ENCODE measurements at places on chromosomes 16 and 17.
A peak's percentile ranks its signal among the peaks of the same experiment; 100 is the strongest.

DNA sequence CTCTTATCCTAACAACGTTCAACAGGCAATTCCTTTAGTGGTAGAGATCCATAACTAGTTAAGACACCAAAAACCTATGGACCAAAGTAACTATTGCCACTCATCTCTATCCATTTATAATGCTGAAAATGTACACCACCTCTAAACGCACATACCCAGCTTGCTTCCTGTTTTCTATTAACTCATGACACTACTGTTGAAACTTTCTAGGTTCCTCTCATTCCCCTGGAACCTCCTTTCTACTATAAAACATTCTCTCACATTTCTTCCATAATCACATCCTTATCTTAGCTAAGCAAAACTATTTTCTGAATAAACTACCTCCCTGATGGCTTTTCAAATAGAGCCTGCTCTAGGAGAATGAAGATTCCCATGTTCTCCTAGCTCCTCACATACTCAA, 42.9 kb upstream of the KSR1 start:
- DNase-seq, result no peak

- DNase-seq, result no peak
Observed at GRCh38 chr17:8598913-8599312, 31.6 kb downstream of the MYH10 start.

DNA sequence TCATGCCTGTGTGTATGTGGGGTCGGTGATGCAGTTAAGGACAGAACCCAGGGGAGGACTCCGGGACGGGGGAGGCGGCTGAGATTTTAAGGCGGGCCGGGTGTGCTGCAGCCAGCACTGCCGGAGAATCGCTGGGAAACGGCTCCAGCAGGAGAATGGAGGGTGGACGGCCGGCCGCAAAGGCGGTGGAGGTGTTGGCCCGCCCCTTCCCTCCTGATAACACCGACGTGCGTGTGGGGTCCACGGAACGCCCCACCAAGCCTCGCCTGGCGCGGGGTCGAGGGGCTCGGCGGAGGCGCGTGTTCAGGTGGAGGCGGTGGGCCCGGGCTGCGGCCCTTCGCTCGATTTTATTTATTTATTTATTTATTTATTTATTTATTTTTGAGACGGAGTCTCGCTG, 633 bp downstream of the ZNF843 start:
- DNase-seq, result no peak

DNA sequence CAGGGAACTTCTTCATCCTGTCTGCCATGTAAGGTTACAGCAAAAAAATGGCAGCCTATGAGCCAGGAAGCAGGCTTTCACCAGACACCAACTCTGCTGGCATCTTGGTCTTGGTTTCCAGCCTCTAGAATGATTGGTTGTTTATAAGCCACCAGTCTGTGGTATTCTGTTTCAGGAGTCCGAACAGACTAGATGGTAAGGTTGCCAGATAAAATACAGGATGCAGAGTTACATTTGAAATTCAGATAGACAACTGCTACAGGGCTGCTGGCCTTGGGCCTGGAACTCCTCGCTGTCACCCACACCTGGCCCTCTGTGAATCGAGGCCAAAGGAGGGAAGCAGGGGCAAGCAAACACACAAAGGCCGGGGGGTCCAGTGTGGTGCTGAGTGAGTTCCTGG, 478.8 kb upstream of the CCL2 start:
- DNase-seq, result no peak

GRCh38 chr16:66842765-66843164, 1.4 kb upstream of the CA7 start:
- no peak for DNase-seq

DNA sequence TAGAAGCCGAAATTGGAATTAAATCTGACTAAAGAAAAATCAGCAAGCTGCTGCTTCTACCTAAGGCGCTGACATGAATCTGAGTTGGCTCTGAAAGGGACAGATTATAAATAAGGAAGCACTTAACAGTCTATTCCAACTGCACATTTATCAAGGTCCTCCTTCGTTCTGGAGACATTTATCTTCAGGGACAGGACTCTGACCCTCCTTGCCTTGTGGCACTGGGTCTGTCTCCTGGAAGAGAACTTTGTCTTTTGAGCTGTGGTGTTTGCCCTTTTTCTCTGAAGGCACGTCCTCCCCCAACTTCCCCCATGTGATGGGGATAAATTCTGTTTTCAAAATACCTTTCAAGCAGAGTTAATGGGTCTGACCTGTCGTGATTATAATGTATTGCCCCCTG, 47.0 kb upstream of the MARCHF10 start:
- no peak for DNase-seq

DNA sequence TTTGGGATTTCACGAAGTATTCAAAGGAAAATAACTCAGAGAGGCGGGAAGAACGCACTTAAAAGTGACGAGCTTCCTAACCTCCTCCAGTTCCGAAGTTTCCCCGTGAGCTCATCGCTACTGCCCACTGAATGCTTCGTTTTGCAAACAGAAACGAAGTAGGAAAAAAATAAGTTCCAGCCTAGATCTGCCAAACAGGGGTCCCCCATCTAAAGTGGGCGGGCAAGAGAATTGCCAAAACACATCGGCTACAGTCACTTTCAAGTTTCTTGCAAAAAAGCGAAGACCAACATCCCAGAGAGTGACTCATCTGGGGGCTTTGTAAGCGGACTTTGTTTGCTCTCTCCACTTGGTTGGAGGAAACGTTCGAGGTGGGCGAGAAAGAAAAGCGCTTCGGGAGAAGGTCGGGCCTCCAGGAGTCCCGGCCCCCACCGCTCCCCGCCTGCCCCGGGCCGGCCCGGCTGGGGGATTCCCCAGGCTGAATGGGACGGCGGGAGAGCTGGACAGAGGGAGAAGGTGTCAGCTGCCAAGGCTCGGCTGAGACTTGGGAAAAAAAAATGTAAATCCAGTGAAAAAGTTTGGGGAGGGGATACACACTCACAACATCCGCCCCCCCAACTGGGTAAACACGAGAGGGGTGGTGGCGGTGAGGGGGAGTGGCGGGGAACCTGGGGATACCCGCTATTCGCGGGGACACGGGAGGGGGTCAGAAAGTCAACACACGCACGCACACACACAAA, 1.0 kb downstream of the VEZF1 start:
- no peak for DNase-seq

DNA sequence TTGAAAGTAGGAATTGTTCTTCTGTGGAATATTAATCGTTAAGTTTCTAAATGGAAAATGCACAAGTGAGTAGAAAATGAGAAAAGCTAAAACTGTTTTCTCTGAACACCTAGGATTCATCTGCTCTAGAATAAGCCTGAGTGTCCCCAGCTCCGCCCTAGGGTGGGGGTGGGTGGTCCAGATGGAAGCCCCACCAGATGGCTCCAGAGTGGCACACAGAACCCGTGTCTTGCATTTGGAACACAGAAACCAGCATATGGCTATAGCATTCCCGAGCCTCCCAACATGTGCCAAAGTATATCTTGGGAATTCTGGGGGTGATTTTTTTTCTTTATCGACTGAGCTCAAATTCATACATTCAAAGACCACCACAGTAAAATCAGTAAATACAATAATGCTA, 517.7 kb upstream of the PSMD7 start:
- DNase-seq, result no peak

- no peak for DNase-seq
Observed at GRCh38 chr17:31062346-31062745, 32.4 kb upstream of the NF1 start.

- DNase-seq, result no peak
Observed at GRCh38 chr16:4763791-4764190, 3.2 kb downstream of the ZNF500 start.

DNA sequence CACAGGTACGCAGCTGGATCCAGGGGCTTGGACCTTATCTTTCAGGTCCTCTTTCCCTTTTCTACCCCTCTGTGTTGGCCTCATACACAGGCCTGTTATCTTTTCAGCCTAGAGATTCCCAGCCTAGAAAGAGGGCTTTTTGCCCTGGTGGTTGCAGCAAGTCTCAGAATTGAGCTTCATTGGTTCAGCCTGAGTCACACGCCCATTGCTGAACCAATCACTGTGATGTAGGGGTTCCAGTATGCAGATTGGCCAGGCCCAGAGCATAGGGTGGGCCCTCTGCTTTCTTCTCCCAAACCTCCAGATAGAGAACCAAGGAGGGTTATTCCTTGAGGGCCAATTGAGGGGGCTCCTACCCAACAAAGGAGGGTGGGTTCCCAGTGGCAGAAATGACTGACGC, 32.8 kb downstream of the GPT2 start:
- no peak for DNase-seq

DNA sequence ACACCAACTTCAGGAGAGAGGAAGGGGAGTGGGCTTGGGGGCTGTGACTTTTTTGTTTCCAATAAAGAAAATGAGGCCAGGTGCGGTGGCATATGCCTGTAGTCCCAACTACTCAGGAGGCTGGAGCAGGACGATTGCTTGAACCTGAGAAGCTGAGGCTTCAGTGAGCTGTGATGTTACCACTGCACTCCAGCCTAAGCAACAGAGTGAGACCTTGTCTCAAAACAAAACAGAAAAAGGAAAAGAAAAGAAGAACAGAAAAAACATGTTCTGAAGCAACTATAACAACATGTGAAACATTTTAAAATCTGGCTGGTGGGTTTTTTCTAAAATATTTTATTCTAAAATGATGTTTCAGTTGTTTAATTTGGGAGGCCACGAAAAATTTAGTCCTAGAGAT, 554.0 kb upstream of the ZFHX3 start:
- no peak for DNase-seq

GRCh38 chr16:27202923-27203506, 311 bp upstream of the KDM8 start:
- DNase-seq, result peak; percentile 92

- DNase-seq, result no peak
Observed at GRCh38 chr16:53882310-53882709, 178.4 kb downstream of the FTO start.

DNA sequence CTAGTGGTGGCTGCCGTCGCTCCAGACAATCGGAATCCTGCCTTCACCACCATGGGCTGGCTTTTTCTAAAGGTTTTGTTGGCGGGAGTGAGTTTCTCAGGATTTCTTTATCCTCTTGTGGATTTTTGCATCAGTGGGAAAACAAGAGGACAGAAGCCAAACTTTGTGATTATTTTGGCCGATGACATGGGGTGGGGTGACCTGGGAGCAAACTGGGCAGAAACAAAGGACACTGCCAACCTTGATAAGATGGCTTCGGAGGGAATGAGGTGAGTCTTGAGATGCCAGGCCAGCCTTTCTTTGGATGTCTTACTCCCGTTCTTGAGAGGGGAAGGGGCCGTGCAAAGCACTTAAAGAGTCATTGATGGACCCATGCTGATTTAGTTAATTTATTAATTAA, 16.1 kb downstream of the ARSG start:
- DNase-seq, result no peak

GRCh38 chr17:43734376-43734775, 24.2 kb downstream of the SOST start:
- no peak for DNase-seq

DNA sequence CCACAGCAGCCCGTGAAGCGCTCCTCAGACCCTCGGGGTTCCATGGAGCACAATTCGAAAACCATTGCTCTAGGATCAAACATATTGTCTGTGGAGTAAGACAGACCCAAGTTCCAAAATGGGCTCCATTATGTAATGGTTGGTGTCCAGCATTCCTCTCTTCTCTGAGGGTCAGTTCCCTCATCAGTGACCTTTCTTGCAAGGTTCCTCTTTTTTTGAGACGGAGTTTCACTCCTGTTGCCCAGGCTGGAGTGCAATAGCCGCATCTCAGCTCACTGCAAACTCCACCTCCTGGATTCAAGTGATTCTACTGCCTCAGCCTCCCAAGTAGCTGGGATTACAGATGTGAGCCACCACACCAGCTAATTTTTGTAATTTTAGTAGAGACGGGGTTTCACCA, 28.4 kb downstream of the PLXDC1 start:
- no peak for DNase-seq

- no peak for DNase-seq
Observed at GRCh38 chr17:69547947-69548346, 133.4 kb downstream of the MAP2K6 start.

DNA sequence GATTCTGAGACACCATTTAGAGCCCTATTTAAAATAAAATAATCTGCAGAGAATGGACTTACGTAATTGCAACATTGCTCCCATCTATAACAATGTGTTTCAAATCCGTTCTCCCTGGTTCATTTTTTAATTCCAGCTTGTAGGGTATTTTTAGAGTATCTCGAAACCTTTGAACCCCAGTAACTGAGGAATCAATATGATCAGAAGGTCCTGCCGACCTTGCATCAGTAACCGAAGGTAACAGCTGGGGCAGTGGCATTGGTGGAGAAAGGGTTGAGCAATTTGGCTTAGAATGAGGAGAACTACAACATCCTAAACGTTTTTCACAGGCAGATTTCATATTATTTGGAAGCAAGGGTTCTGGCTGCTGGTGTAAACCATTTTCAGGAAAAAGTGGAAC, 49.3 kb downstream of the N4BP1 start:
- DNase-seq, result no peak

GRCh38 chr17:8105957-8106398, 12.3 kb downstream of the ALOXE3 start:
- no peak for DNase-seq

- DNase-seq, result no peak
Observed at GRCh38 chr16:31505483-31505882, 2.7 kb downstream of the RUSF1 start.

DNA sequence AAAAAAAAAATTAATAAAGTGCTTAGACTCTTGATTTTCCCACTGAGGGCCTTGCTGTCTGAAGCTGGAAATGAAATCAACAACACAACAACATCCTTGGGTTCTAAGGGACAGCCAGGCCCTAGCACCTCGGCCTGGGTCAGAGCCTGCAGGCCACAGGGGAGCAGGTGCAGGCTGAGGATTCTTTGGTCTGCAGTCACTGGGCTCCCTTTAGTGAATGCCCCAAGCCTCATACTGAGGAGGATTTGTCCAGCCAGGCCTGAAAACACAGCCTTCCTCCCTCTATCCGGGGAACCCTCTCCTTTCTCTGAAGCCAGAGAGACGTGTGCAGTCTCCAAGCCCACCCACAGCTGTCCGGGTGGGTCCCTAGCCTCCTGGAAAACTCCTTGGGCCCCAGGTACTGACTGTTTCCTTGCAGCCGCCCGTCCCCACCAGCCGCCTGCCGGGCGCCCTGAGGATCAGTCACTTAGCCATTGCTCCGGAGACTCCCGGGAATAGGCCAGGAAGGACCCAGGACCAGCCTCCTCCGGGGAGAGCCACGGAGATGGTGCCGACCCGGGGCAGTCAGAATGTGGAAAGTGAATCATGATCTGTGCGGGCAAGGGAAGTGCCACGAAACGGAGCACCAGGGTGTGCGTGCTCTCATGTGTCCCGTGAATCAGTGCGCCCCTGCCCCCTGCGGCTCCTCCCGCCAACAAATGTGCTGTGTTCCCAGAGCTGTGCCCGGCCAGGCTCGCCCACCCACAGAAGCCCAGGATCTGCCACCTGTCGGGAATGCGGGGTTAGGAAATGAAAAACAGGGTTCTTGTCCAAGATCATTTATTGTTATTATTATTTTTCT, 91.0 kb downstream of the RTN4RL1 start:
- DNase-seq, result no peak

DNA sequence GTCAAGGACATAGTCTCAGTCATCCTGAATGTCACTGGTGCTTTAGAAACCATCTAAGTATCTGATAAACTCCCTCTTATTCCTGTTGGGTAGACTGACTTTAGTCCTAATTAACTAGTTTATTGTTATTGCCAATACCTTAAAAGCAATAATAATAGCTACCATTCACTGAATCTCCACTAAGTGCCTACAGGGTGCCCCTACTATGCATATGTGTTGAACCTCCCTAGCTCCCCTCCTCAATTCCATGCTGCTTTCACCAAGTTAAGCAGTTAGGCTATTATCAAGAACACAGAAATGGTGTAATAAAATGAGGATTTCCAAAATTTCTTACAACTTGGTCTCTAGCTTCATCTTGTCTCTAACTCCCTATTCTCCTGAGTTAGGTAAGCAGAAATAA, 87.5 kb upstream of the MTMR4 start:
- no peak for DNase-seq

- DNase-seq, result no peak
Observed at GRCh38 chr17:2155573-2155972, 100.7 kb downstream of the HIC1 start.

Data from stimulated activated CD4-positive, alpha-beta T cell treated with anti-CD3 and anti-CD28 coated beads, TNF-alpha, amount 100 ng/mL, for 48 hours (primary cell).